ENCODE measurements at places on chromosomes 5 and 9. TPM values are rescaled to one million over a fixed set of nuclear protein-coding genes. Genes with fewer than 3 reads are reported as not detected.

DNA sequence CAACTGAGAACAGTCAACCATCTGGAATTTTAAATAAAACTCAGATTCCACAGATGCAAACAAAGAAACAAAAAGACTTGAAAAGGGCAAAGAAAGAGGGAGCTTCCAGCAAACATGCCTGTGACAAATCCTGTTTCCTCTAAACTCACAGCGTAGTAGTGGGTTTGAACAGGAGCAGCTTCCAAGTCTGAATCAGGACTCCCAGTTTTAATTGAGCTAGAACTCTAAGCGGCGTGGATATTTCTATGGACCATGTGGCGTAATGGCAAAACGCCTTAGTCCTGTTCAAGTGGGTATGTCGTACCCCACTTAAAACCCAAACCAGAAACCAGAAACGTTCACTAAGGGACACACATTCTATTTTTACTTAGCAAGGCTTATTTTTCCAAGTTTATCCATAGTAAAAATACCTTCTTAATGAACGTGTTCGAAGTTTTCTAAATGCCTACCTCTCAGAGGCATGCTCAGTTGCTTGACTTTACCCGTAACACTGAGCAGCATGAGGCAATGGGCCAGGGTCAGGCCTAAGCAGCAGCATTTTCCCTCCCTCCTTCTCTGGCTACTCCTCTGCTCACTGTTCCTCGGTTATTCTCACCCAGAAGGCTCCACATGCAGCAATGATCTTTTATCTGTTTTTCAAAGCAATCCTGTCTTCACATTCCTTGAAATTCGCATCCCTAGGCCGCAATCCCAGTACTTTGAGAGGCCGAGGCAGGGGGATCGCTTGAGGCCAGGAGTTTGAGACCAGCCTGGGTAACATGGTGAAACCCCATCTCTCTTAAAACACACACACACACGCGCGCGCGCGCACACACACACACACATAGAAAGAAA lies 77.9 kb downstream of the FNBP1 start:
- no peak for DNase-seq
- peak overlapping the region; percentile 94 for H3K27ac ChIP-seq
- peaks cover 34% of the 10 kb centered on the region for H3K4me1 ChIP-seq
- H3K4me3 ChIP-seq = no peak overlapping the region
- H3K27me3 ChIP-seq = no peaks in the 10 kb centered on the region

DNA sequence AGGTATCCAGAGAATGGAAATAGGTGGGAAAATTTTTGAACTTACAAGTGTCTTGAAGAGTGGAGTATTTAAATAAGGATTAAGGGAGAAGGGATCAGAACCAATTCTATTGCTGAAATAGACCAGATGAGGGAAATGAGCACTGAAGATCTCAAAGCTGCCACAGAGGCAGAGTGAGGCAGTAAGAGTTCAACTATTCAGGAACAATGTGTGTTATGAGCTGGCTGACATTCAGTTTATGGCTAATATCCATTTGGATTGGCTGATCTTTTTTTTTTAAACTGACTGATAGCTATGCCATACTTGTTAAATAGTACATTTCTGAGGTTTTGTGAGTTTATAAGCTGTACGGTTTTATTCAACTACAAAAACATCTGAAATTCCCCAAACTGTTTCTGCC lies 95.3 kb upstream of the GNA14 start:
- no peaks in the 10 kb centered on the region for H3K27me3 ChIP-seq
- H3K36me3 ChIP-seq = no peaks in the 10 kb centered on the region
- no peaks in the 10 kb centered on the region for H3K4me1 ChIP-seq
- H3K4me3 ChIP-seq = no peak overlapping the region
- H3K27ac ChIP-seq = no peak overlapping the region

DNA sequence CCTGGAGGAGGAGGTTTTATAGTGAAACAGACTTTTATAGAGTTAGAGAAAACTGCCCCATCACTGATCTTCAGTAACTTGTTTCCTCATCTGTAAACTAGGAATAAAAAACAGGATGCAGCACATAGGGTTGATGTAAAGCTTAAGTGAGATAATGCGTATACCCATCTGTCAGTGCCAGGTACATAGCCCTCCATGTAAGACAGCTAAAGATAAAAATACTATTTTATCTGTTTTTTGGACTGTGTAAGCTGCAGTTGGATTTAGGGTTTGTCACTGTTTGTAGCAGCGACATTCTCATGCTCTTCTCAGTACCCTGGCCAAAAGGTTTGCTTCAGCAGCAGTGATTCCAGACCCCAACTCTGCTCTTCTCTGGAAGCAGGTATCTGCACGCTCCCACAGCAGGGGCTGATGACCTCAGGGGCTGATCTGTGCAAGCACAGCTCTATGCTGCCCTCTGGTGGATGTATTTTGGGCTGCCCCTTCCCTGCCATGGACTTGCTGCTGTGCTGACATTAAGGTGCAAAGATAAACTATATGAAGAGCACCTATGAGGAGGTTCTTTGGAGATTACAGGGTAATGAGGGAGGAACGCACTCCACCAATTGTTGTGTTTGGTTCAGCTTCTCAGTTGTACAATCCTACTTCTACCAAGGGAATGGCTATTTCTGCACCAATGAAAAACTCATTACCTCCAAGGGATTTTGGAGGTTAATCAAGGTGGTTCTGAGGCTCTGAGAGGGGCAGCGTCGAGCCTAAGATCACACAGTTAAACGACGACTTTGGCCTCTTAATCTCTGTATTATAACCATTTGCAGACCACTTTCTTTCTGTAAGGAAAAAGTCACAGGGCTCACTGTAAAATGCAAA lies 13.1 kb downstream of the HMHB1 start:
- H3K36me3 ChIP-seq = no peaks in the 10 kb centered on the region
- H3K4me1 ChIP-seq = no peaks in the 10 kb centered on the region
- H3K27ac ChIP-seq = no peak overlapping the region
- peak; percentile 77 for DNase-seq
- H3K27me3 ChIP-seq = no peaks in the 10 kb centered on the region

DNA sequence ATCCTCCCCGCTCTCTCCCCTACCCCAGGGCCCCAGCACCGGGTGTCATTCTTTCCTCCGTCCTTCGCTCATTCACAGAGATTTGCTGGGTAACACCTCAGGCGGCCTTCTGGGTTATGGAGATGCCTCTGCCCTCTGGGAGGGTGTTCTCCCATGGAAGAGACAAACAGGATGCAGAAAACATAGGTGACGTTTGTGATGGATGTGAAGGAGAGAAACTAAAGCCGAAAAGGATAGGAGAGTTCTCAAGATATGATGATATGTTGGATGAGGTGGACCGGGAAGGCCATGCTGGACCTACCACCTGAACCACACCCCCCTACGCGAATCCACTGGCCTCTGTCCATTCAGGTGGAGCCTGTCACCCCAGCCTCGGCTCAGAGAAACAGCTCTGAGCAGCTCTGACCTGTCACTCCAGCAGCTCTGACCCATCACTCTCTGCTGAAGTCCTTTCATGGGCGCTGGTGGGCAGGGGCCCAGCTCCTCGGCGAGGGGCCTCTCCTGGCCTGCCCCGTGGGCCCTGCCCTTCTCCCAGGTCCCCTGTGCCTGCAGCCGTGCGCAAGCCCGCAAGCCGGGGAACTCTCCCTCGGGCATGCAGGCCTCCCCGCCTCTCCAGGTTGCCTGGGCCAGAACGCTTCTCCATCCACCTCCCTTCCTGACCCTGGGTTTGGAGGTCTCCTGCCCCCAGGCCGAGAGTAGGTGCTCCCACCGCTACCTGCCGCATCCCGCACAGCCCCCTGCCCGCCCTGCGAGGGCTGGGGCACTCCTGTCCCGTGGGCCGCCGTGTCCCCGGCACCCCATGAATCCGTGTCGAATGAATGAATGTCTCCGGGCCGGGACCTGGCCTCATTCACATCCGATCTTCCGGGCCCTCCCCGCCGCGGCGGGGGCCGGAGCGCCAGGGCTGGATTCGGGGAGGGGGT lies 717 bp upstream of the NCS1 start:
- H3K27me3 ChIP-seq = no peaks in the 10 kb centered on the region
- no peak overlapping the region for H3K27ac ChIP-seq
- peak overlapping the region; percentile 30 for H3K4me3 ChIP-seq
- no peaks in the 10 kb centered on the region for H3K36me3 ChIP-seq
- no peak for DNase-seq

DNA sequence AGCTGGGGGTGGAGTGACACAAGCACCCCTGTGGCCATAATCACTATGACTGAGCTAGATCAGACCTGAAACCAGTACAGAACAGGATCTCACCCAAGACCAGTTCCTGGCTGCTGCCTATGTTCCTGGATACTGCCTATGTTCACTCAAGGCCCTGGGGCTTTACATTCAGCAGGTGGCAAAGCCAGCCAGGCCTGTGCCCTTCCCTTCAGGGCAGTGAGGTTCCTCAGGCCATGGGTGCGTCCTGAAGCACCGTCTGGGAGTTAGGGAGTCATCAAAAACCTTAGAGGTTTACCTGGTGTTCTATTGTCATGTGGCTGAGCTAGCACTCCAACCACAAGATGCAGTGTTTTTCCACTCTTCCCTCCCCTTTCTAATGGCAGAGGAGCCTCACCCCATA lies 419.8 kb downstream of the TMEM232 start:
- no peaks in the 10 kb centered on the region for H3K27me3 ChIP-seq
- DNase-seq = no peak
- H3K4me1 ChIP-seq = no peaks in the 10 kb centered on the region
- no peak overlapping the region for H3K4me3 ChIP-seq
- no peak overlapping the region for H3K27ac ChIP-seq

DNA sequence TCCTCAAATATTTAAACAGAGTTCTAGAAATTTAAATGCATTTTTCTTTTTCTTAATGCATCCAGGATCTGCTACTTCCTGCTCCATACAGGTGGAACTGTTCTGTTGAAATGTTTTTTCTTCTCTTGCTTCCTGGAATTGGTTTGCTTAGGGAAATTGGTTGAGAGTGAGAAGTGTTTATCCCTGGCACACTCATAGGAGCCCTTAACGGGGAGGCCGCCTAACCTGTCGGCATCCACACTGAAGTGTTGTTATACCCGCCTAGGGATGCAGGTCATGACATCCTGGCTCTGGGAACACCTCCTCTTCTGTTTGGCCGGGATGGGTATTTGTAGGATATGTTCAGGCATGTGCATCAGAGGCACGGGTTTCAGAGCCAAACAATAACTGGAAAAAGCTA lies 239.7 kb downstream of the GADD45G start:
- peaks cover 8% of the 10 kb centered on the region for H3K4me1 ChIP-seq
- H3K36me3 ChIP-seq = no peaks in the 10 kb centered on the region
- no peaks in the 10 kb centered on the region for H3K27me3 ChIP-seq
- no peak overlapping the region for H3K4me3 ChIP-seq
- DNase-seq = no peak

- no peak overlapping the region for H3K27ac ChIP-seq
- H3K36me3 ChIP-seq = no peaks in the 10 kb centered on the region
- H3K27me3 ChIP-seq = no peaks in the 10 kb centered on the region
- no peak overlapping the region for H3K4me3 ChIP-seq
These were observed 139.0 kb upstream of the ACTBL2 start for GRCh38 chr5:57621624-57622023.

- no peaks in the 10 kb centered on the region for H3K27me3 ChIP-seq
- H3K27ac ChIP-seq = no peak overlapping the region
- H3K36me3 ChIP-seq = peaks cover 3% of the 10 kb centered on the region
- H3K4me1 ChIP-seq = peaks cover 13% of the 10 kb centered on the region
These were observed 3.2 kb upstream of the RNU6ATAC start for GRCh38 chr9:134167530-134167931.

- no peaks in the 10 kb centered on the region for H3K36me3 ChIP-seq
- DNase-seq = no peak
- H3K27me3 ChIP-seq = peaks cover 25% of the 10 kb centered on the region
- no peak overlapping the region for H3K27ac ChIP-seq
These were observed 2.8 kb downstream of the SHC3 start for GRCh38 chr9:89175828-89176261.

Gene DMRT3
- total RNA-seq = 0.39 TPM

Gene SH3GL2
- not detected for total RNA-seq

Gene UGT3A2
- not detected for total RNA-seq

Gene ARHGEF28
- total RNA-seq = 66.0 TPM

Gene CARTPT
- total RNA-seq = not detected

Gene STK32A
- 10.0 TPM for total RNA-seq
